ENCODE measurements at places on chromosomes 6 and 20.

DNA sequence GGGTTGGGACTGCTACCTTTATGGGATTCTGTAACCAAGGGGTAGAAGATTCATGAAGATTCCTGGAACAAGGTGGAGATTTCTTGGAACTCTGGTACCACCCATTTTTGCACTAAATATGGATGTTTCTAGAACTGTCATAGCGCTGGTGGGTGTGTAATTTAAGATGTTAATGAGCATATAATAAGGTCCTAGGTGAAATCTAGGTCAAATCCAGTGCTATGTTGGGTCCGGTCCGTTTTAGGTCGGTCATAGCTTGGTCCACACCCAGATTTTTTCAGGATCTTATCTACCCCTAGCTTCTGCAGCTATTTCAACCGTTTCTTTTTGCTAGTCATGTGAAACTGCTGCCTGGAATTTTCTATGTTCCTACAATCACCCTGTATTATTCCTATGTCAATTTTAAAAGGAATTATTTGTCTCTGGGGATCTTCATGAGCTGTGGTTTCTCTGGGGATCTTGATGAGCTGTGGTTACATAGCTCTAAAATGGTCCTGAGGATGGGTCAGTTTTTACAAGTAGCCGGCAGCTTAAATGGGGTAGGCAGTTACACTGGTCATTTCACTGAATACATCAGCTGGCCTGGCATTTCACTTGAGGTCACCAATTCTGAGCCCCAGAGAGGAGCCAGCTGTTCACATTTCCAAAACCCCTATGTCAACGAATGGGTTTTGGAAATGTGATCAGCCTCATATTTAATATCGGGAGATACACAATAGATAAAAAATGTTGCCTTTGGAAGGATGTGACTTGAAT is 652.3 kb upstream of the FLRT3 start:
- no peak for DNase-seq

- DNase-seq, result no peak
Measured at GRCh38 chr20:61168605-61169004, 83.5 kb upstream of the CDH4 start.

DNA sequence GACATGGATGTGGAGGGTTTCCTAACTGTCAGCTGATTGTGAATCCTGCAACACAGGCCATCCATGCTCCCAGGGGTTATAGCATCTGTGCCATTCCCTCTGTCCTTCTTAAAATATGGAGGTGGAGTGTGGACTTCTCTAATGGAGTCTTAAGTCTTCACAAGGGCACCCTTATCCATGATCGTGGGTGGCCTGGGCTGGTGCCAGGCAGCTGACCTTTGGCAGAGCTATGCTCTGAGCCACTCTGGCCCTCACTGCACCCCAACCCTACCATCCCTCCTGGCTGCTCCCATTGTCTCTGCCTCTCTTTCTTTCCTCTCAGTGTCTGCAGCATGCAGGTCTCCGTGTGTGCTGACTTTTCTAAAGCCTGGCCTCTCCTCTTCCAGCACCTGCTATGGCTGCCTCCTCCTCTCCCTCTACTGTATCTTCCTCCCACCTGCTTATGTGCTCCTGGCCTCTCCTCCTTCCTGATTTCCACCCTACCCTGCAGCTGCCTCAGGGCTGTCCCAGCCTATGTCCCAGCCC is 11.2 kb upstream of the PCMTD2 start:
- DNase-seq, result no peak

- no peak for DNase-seq
Measured at GRCh38 chr6:72835749-72836148, 213.9 kb downstream of the KCNQ5 start.

- DNase-seq, result no peak
Measured at GRCh38 chr20:709991-710779, 34.6 kb upstream of the SCRT2 start.

- DNase-seq, result no peak
Measured at GRCh38 chr6:14016935-14017625, 92.3 kb downstream of the RNF182 start.

- no peak for DNase-seq
Measured at GRCh38 chr6:157172231-157172701, 151.1 kb downstream of the TMEM242 start.
